ENCODE measurements at places on chromosomes 11 and 22.

GRCh38 chr22:48717883-48718817 is 1109.5 kb downstream of the BRD1 start:
- peak; percentile 6 for DNase-seq

DNA sequence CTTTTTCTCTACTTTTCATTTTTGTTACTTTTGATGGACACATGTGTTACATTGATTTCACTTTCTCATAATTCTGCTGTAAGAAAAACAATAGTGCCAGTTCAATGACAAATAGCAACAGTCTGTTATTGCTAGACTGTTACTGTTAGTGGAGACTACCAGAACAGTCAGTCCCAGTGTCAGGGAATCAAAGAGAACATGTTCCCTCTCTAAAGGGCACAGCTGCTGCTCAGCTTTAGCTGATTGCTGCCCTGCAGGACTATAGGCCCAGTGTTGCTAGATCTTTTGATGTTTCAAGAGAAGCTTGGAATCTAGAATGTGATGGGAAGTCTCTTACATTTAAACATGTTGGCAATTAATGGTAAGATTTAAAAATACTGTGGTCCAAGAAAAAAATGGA is 3.4 kb downstream of the BIRC3 start:
- DNase-seq, result no peak

GRCh38 chr22:29165321-29166060 is 40.2 kb upstream of the EMID1 start:
- no peak for DNase-seq

- no peak for DNase-seq
These were observed 1.2 kb downstream of the DNAJC4 start for GRCh38 chr11:64231546-64231945.

DNA sequence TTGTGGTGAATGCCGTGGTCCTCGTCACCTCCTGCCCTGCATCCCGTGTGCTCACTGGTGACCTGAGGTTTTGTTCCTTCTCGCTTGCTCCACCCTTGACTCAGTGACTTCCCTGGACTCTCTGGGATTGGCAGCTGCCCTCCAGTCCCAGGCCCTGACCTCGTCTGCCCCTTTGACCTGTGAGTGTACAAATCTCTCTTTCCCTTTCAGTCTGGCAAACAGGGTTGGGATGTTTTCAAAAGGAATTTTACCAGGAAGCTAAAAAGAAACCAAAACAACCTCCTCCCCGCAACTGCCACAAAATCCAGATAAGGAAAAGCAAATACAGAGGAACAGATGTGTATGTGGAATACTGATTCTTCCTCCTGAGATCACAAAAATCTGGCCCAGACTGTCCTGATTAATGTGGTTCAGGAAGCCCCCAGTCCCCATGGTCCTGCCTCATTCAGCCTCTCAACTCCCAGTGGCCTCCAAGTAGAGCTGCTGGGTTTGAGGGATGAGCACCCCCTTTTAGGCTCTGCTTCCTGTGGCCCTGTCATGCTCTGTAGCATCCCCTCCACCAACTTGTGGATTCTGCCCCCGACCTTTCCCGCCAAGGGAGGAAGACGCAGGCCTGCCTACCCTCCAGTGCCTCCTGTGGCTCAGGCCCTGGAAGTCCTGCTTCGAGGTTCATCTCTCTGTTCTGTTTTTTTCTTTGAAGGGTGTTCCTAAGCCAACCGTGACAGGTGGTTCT is 15.2 kb downstream of the ROBO4 start:
- DNase-seq, result no peak

- no peak for DNase-seq
These were observed 12.9 kb upstream of the CASTOR1 start for GRCh38 chr22:30301995-30302809.

DNA sequence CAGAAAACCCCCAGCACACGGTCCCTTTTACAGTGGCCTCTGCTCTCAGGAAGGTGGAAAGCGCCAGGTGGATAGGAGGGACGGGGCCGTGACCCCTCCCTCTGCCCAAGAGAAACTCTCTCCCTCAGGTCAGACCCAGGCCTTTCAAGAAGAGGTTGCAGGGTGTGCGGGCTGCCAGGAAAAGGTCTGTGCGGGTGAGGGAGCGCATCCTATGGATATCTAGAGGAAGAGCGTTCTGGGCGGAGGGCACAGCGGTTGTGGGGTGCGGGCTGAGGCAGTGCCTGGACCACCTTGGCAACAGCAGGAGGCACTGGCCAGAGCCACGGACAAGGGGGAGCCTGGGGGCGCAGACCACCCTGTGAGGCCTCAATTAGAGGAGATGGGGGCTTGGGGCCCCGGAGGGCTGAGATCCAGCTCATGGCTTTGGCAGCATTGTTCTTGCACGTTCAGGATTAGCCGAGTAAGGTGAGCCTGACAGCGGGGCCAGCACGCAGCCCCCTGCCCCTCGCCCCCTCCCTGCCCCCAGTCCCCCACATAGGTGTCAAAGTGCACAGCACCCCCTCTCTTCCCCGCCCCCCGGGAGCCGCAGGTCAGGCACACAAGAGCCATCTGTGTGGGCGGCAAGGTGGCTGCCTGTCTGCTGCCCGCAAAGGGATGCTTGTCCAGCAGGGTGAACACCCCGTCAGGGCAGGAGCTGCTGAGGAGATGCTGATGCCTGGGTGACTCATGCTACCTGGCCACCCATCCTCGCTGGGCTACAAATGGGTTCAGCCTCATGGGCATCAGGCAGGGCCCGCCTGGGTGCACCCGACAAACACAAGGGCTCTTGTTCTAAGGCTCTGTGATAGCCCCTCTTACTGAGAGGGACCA is 92.8 kb upstream of the KCNQ1OT1 start:
- DNase-seq, result no peak

DNA sequence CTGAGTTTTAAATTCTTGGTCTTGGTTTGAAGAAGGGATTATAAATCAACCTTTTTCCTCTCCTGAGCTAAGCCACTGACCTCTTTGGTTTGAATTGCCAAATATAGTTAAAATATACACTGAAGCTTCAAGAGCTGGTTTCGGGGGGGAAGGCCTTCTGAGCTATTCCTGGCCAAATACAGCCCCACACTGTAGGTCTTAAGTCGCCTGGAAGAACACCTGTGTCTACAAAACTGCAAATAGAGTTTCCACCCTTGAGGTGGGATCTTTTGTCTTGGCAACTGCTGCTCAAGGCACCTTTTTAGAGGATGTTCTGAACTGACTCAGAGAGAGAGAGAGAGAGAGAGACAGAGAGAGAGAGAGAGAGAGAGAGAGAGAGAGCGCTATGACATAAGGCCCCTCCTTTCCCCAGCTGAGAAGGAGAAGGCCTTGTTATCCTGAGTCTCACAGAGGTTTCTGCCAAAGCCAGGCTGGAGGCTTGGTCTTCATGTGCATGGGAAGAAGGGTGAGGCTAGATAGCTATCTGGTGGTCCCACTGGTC is 5.5 kb downstream of the ADM start:
- no peak for DNase-seq

DNA sequence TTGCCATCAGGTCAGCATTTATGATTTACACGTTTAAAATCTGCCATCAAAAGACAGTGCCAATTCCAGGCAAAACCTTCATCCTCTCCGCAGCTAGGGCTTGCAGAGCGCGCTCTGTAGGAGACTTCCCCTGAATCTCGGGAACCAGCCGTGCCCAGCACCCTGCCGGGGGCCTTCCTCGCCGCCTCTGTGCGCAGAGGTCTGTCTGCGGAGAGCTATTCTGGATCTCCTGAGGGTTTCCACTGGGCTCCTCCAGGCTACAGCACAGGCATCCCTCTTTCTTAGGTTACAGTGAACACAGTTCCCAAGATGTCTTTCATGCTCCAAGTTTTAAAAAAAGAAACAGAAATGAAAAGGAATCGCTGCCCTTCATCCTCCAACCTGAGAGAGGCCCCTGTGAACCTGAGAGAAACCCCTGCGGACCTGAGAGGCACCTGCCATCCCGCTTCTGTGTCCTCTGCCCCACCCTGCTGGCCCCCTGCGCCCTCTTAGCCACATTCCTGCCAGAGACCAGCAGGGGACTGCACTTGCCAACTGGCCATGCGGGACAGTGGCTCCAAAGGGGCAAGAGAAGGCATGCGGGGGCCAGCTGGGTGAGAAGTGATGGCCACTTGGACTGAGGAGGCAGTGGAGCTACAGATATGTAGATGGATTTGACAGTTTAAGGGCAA is 16.1 kb downstream of the TP53AIP1 start:
- DNase-seq, result no peak

- no peak for DNase-seq
These were observed 56.6 kb downstream of the JAM3 start for GRCh38 chr11:134125507-134125906.

GRCh38 chr22:47084226-47084625 is 321.8 kb downstream of the TBC1D22A start:
- no peak for DNase-seq

- no peak for DNase-seq
These were observed 16.5 kb downstream of the NUP50 start for GRCh38 chr22:45180146-45180679.

Measured in activated naive CD8-positive, alpha-beta T cell treated with anti-CD3 and anti-CD28 coated beads, Interleukin-2, amount 50 U/mL, for 24 hours (primary cell).